ENCODE measurements at places on chromosomes 2 and 18.

DNA sequence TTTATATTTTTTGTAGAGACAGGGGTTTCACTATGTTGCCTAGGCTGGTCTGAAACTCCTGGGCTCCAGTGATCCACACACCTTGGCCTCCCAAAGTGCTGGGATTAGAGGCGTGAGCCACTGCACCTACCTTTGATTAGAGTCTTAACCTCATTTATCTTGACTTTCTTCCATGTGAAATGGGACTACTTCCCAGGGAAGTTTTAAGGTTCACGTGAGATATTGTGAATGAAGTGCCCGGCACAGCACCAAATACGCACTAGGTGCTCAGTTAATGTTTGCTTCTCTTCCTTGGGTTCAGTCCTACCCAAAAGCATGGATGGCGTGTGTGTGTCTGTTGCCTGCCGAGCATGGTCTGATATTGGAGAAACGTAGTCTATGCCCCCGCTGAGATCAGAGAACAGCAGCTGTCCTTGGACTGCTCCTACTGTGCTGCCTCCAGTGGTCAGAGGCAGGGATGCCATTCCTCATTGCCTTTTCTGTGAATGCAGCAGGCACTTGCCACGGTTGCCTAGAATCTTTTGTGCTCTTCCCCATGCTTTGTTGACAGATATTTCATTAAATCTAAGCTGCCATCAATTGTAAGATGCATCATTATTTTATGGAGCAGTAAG lies 12.3 kb upstream of the TFCP2L1 start:
- no peak for DNase-seq

- DNase-seq = no peak
Measured at GRCh38 chr2:88831792-88832248, 140.3 kb downstream of the RPIA start.

- no peak for DNase-seq
Measured at GRCh38 chr2:178177066-178177679, 17.1 kb upstream of the OSBPL6 start.

GRCh38 chr2:32647180-32647651 lies 19.4 kb downstream of the TTC27 start:
- no peak for DNase-seq

DNA sequence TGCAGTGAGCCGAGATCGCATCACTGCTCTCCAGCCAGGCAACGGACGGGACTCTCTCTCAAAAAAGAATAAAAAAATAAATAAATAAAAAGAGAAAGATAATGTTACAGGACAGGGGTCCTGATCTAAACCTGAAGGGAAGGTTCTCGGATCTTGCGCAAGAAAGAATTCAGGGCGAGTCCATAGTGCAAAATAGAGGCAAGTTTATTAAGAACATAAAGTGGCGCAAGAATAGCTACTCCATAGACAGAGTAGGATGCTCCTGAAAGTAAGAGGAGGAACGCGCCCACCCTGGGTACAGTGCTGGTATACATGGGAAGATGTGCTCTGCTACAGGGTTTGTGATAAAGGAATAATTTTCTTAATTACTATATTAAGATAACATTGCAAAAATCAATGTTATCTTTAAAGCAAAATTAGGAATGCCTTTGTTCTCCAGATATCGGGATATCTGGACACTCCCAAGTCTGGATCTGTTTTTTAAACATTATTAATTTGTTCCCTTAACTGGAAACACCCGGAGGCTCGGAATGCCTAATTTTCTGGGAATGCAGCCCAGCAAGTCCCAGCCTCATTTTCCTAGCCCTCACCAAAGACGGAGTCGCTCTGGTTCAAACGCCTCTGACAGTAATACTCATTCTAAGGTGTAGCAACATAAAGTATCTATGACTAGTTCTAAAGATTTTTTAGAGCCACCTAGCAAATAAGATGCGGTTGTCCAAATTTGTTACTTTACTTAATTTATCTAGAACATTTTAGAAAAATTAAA lies 38.8 kb downstream of the ACSL3 start:
- DNase-seq = no peak

DNA sequence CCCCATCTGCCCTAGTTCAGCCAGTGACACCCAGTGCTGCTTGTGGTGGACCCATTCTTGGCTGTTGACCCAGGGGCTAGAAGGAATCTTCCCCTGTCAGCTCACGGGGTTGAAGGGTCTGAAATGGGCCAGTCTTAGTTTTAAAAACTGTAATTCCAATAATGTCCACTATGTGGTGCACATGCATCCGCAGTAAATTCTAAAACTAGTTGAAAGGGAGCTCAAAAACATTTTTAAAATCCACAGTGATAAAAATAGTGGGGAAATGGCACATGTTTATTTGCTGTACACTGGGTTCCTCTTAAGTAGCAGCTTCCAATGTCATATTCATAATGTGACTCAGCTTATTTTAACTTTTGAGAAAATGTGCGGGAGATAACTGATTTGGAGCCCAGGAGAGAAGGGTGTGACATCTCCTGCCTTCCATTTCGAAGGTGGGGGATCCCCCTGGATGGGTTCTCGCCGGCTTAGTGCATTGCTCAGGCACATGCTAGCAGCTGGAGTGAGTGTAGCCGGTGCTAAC lies 32.8 kb downstream of the GRHL1 start:
- no peak for DNase-seq

- no peak for DNase-seq
Measured at GRCh38 chr18:48297139-48297538, 112.0 kb downstream of the ZBTB7C start.

DNA sequence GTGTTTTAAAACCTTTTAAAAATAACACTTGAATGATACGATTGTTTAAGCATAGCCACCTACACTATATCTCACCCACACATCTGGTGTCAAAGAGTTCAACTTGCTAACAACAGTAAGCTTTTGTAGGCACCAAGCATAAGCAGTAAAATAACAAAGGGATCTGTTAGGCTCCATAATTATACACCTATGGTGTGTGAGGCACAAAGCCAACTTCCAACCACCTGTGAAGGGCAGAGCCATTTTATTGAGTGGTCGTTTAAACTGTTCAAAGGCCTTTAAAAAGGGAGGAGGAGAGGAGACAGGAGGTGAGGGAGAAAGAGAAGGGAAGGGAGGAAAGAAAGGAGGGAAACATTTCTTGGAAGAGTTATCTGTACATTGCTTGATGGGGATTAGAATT lies 27.9 kb downstream of the NEMP2 start:
- peak; percentile 41 for DNase-seq

DNA sequence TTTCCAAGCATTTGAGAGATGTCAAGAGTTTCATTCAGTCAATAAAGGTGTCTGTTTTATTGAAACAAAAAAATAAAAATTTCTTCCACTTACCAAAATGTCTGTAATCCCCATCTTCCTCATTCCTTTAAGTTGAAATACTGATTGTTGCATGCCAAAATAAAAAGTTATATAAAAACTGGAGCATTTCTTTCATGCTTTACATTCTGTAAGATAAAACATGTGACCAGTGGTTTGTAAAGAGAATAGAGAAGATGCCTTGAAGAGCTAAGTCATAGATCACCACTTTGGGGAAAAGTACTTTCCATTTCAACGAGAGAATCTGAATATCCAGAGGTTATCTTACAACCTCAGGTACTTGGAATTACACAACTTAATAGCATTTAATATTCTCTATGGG lies 35.9 kb upstream of the MYO1B start:
- DNase-seq = no peak

DNA sequence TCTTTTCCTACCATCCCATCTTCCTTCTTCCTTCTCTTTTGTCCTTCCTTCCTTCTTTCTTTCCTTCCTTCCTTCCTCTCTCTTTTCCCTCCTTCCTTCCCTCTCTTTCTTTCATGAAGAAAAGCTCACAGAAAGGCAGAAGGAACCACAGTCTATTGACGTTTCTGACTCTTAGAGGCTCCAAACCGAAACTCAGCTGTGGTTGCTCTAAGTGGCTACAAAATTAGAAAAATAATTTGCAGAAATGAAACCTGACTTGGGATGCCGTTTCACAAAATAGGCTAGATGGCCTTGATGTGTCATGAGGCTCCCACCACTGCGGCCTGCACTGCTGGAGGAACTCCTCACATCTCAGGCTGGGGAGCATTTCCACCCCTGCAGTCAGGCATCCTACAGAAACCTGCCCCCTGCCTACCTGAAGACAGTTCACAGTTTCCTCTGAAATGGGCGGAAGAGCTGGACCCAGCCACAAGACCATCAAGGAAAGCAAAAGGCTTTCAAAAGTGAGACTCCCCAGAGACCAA lies 165.6 kb downstream of the SMAD7 start:
- no peak for DNase-seq

DNA sequence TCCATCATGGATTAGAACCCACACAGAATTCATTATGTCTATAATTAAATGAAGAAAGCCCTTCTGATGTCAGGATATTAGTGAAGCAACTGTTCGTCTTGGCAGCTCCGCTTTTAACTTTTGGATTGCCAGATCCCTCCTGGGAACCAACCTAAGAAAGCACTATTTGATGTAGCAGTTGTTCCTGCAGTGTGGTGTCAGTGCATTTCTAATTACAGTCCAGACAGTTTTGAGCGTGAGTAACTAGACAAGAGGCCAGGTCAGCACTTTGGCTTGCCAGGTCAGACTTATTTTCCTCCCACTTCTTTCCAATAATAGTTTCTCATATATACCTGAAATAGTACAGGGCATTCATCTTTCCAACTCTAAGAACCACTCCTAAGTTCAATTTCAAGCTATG lies 13.8 kb downstream of the NRXN1 start:
- no peak for DNase-seq

- DNase-seq = no peak
Measured at GRCh38 chr2:173982918-173983317, 17.7 kb upstream of the SP3 start.

DNA sequence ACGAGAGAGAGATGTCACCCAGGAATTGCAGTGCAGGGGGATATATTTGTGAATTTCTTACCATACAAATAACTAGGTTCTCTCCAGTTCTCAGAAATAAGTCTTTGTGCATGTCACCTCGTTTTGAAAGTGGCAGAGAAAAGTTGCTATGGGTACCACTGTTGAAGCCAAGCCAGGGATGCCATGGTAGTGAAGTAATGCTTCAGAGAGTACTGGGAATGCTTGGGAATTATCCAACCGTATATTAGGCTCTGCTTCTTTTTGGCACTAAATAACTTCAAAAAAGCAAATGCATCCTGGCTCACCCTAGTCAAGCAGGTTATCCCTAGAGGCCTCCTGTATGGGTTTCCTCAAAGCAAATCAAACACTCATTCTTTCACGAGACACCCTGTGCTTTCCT lies 50.7 kb upstream of the DDX18 start:
- DNase-seq = no peak

GRCh38 chr18:31500051-31500688 lies 2.2 kb downstream of the DSG2 start:
- DNase-seq = no peak

GRCh38 chr2:27960237-27960912 lies 69.8 kb downstream of the BABAM2 start:
- DNase-seq = no peak

GRCh38 chr18:79760881-79761280 lies 36.9 kb upstream of the KCNG2 start:
- no peak for DNase-seq

GRCh38 chr2:12918138-12918834 lies 201.6 kb downstream of the TRIB2 start:
- DNase-seq = no peak

GRCh38 chr18:79823120-79823519 lies 25.4 kb downstream of the KCNG2 start:
- DNase-seq = no peak

DNA sequence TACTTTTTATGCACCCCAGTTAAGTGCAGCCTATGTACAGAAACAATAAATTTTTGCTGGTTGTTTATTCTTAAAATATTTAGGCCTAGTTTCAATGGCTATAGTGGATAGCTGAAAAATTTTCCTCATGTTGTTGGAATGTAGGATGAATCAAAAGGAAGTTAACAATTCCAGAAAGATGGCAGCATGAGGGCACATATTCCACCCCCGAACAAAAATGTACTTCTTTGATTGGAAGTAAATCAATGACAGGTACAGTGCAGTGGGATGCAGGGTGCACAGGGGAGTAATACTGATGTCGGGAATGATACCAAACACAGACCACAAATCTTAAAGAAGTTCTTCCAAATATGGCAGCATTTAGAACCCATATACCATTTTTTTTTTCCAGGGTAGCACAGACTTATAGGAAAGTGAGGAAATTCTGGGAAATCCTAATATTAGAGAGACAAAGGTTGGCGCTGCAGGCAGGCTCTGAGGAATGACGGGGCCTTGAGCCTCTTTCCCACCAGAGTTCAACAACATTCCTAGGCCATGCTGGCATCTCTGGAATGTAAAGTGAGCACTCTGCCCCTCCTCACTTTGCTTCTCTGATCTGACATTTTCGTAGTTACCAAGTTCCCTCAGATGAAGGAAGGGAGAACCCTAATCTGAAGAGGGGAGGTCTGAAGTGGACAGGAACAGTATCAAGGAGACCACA lies 36.6 kb upstream of the IKZF2 start:
- DNase-seq = no peak

DNA sequence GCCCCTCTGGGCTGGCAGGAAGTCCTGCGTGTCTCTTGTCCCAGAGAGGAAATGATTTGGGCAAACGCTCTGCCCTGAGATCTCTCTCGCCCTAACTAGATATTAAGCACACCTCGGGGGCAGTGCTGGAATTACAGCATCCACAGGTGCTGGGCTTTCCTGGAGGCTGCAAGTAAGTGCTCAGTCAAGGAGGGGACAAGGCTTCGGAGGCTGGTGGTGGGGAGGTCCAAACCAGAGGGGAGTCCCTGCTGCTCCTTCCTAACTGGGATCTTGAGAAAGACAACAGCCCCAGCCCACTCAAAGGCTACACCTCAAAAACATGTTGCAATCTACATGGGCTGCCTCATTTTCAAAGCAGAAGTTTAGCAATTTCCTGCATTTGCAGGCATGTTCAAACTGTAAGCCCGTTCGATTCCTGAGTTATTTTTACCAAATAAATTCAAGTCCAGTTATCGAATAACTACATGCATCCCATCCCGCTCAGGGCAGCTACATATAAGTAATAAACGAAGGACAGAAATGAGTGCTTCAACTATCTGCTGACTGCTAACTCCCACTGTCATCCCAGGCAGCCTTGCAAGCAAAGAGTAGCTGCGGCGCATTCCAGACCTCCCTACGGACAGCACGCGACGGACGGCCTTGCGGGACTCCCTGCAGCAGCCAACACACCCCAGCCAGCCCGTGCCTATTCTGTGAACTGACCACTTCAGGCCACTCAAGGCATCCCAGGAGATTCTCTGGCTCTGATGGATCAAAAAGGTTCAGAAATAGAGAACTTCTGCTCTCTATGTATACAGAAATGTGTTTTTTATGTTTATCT lies 27.5 kb downstream of the ZNF516 start:
- DNase-seq = no peak

DNA sequence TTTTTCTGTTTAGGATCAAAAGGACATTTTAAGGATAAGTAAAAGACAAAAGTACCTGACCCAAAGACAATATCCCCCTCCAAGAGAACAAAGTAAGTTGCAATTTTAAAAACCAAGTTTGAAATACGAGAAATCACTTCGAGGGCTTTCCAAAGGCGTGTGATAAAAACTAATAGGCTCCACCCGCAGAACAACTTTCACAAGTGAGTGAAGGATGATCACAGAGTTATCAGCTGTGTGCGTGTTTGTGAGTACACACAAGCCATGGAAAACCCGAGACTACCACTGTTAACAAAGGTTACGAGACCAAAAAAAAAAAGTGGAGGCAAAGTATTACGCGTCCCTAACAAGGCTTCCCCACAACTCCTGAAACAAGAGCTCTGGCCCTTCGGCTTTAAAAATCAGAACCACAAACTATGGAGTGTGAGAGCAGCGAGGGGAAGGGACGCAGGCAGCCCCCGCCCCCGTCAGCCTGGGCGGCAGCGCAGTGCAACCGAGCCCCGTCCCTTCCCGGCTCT lies 719 bp downstream of the SMAD2 start:
- no peak for DNase-seq

GRCh38 chr2:64722291-64723044 lies 68.8 kb upstream of the SERTAD2 start:
- DNase-seq = no peak

- no peak for DNase-seq
Measured at GRCh38 chr2:188695953-188696352, 278.2 kb upstream of the COL3A1 start.

Data from NCI-H1436 treated with DMSO at 0.1 percent for 48 hours (cell line).